Natural killer cell (primary cell): ENCODE measurements at places on chromosomes 2 and 18.

DNA sequence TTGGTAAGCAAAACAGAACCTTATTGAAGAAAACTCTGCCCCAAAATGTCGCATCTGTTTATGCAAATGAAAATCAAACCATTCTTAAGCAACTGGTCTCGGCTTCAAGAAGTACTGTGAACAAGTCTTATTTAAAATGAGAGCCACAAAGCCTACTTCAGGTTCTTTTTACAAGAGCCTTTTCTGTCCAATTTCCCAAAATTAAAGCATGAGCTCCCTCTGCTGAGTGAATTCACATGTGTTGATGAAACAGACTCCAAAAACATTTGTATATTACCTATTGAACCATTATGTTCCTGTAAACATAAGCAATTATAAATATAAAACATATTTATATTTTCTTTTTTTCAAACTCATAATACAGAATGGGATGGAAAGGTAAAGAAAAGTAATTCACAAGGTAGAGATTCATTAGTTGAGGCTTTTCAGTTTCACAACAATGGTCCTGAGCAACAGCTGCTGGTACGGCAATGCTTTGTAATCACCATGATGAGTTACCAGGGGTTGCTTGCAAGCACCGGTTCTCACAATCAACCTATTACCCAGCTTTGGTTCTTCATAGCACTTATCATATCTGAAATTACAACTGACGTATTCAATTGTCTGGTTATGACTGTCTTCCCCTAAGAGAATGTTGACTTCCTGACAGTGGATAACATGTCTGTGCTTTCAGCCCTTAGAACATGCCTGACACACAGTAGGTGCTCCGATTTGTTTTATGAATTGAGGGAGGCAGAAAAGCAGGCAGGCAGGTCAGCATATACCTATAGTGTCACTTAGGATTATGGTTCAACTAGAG, 108.4 kb upstream of the BZW1 start:
- no peaks in the 10 kb centered on the region for H3K36me3 ChIP-seq
- no peaks in the 10 kb centered on the region for H3K27me3 ChIP-seq
- DNase-seq: no peak
- H3K27ac ChIP-seq: no peak overlapping the region
- H3K4me1 ChIP-seq: no peaks in the 10 kb centered on the region

GRCh38 chr18:50097702-50098101, 97.2 kb downstream of the MYO5B start:
- H3K27ac ChIP-seq: no peak overlapping the region
- H3K4me1 ChIP-seq: no peaks in the 10 kb centered on the region
- H3K36me3 ChIP-seq: no peaks in the 10 kb centered on the region
- H3K27me3 ChIP-seq: no peaks in the 10 kb centered on the region
- DNase-seq: no peak

GRCh38 chr2:75666911-75667310, 20.3 kb downstream of the MRPL19 start:
- DNase-seq: no peak
- no peaks in the 10 kb centered on the region for H3K4me1 ChIP-seq
- no peak overlapping the region for H3K4me3 ChIP-seq
- H3K27me3 ChIP-seq: no peaks in the 10 kb centered on the region

GRCh38 chr2:45256867-45257641, 247.8 kb upstream of the SIX2 start:
- H3K4me1 ChIP-seq: no peaks in the 10 kb centered on the region
- H3K27me3 ChIP-seq: no peaks in the 10 kb centered on the region
- H3K27ac ChIP-seq: no peak overlapping the region

- no peak within 1 kb of the TSS for H3K27ac ChIP-seq
- no peaks in the 10 kb centered on the region for H3K36me3 ChIP-seq
- no peak for DNase-seq
- no peaks in the 10 kb centered on the region for H3K27me3 ChIP-seq
- H3K4me3 ChIP-seq: no peak within 1 kb of the TSS
These were observed at the start of gene SULT6B1 for GRCh38 chr2:37188570-37188969. Gene SULT6B1, minus strand, starts transcription at chr2:37188670. Its CDS starts 30 bp downstream, at chr2:37188640.

DNA sequence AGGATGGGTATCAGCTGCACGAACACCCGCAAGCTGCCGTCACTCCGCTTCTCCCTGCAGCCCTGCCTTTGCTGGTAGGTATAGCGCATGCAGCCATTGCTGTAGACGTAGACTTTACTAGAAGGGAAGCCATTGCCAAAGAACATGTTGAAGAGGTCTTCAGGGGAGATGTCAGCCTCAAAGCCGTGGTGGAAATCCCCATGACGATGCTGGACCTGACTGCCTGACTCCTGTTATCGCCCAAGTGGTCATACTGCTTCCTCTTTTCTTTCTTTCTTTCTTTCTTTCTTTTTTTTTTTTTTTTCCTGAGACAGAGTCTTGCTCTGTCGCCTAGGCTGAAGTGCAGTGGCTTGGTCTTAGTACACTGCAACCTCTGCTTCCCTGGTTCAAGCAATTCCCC, 68.7 kb upstream of the SPRED2 start:
- H3K36me3 ChIP-seq: no peaks in the 10 kb centered on the region
- no peak for DNase-seq
- H3K27ac ChIP-seq: no peak overlapping the region
- H3K4me3 ChIP-seq: no peak overlapping the region
- no peaks in the 10 kb centered on the region for H3K4me1 ChIP-seq

DNA sequence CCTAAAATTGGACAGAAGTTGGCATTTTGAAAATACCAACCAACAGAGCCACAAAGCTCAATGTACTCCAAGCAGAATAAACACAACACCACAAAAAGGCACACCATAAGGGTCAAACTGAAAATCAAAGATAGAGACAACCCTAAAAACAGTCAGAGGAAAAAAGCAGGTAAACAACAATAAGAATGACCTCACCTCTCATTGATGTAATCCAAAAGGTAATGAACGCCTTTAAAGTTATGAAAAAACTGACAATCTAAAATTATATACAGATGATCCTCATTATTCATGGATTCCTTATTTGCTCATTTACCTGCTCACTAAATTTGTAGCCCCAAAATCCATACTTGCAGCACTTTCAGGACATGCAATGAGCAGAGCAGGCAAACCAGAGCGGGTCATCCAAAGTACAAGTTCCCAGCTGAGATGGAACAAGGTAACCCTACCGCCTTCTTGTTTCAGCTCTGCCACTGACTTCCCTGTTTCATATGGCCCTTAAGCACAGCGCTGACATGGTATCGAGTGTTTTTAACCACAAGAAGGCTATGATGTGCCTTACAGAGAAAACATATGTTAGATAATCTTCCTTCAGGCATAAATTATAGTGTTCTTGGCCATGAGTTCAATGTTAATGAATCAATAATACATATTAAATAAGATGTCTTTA, 17.0 kb downstream of the RTN4 start:
- H3K4me3 ChIP-seq: no peak overlapping the region
- H3K27me3 ChIP-seq: no peaks in the 10 kb centered on the region
- H3K36me3 ChIP-seq: no peaks in the 10 kb centered on the region
- H3K27ac ChIP-seq: no peak overlapping the region
- H3K4me1 ChIP-seq: peaks cover 7% of the 10 kb centered on the region
- DNase-seq: peak; percentile 49

DNA sequence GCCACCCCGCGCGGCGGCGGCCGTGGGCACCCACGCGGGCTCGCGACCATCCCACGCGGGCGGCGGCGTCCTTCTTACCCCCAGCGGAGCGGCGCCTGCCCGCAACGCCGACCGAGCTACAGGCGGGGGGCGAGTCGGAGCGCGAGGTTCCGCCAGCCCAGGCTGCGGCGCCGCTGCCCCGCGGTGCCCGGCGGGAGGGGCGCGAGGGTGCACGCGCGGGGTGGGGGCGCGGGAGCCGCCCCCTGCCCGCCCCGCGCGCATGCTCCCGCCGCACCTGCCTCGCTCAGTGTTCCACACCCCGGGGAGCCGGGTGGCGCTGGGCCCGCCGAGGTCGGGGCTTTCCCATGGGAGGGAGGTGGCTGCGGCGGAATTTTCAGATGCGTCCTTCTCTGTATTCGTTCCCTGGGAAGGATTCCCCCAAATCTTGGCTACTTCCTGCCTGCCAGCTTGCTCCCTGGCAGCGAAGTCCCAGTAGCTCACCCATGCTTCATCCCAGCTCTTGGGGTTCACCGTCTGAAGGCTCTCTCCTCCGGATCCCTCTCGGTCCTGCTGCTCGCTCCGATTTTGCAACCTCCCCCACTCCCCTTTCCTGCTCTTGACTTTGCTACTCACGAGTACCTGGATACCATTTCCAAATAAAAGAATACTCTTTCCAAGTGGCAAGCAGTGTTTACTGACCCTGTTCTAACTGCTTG, at the start of gene L3MBTL4:
L3MBTL4 (minus strand) TSS at position 189 of the 695 bp plus-strand sequence. CDS start 103,286 bp downstream, outside the sequence.
- no peaks in the 10 kb centered on the region for H3K27me3 ChIP-seq
- peak within 1 kb of the TSS; percentile 86 for H3K27ac ChIP-seq
- no peaks in the 10 kb centered on the region for H3K36me3 ChIP-seq
- H3K4me1 ChIP-seq: peaks cover 21% of the 10 kb centered on the region
